ENCODE measurements at places on chromosomes 5 and 9.

DNA sequence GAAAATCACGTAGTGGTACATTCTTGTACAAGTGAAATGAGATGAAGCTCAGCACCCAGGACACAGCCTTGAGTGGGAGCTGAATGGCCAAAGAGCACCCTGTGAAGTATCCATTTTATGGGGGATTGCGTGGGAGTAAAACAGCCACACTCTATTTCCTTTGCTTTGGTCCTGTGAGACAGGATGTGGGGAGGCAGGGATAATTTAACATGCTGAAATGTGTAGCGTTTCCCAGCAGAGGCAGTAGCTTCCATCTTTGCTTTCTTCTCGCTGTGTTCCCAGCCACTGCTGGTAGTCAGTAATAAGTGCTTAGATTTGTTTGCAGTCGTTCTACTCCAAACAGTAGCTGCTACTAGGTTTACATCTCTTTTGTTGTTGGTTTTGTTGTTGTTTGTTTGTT lies 4.4 kb downstream of the IL31RA start:
- peaks cover 16% of the 10 kb centered on the region for H3K4me1 ChIP-seq
- H3K4me3 ChIP-seq = no peak overlapping the region
- H3K27me3 ChIP-seq = no peaks in the 10 kb centered on the region

GRCh38 chr9:114392749-114393112 lies 4.9 kb upstream of the AKNA start:
- H3K4me3 ChIP-seq = no peak overlapping the region
- H3K27me3 ChIP-seq = no peaks in the 10 kb centered on the region
- no peak for DNase-seq

GRCh38 chr9:136974817-136975535 lies 2.3 kb upstream of the PTGDS start:
- no peaks in the 10 kb centered on the region for H3K27me3 ChIP-seq
- no peak for DNase-seq
- H3K4me1 ChIP-seq = peaks cover 4% of the 10 kb centered on the region
- H3K36me3 ChIP-seq = no peaks in the 10 kb centered on the region
- H3K4me3 ChIP-seq = no peak overlapping the region

DNA sequence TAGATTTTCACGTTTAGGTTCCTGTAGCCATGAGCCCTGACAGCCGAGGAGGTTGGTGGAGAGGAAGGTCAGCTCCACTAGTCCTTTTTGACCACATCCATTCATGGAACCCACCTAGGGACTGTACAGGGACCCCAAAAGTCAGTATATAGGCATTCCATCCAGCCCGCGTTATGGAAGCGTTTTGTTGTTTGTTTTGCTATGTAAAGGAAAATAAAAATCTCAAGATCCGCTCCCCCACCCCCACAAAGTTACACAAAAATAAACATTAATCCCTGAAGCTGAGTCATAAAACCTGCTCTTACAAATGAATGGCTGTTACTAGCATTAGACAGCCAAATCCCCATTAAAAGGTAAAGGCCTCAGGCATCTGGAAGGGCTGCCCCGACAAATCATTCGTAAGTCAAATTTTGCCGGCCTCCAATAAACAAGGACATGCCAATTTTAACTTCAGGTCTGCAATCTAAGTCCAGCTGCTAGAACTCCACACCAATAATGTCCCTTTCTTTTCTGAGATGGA lies 292.9 kb downstream of the MED10 start:
- no peak for DNase-seq
- H3K27ac ChIP-seq = no peak overlapping the region
- no peaks in the 10 kb centered on the region for H3K27me3 ChIP-seq
- H3K36me3 ChIP-seq = no peaks in the 10 kb centered on the region
- no peaks in the 10 kb centered on the region for H3K4me1 ChIP-seq

DNA sequence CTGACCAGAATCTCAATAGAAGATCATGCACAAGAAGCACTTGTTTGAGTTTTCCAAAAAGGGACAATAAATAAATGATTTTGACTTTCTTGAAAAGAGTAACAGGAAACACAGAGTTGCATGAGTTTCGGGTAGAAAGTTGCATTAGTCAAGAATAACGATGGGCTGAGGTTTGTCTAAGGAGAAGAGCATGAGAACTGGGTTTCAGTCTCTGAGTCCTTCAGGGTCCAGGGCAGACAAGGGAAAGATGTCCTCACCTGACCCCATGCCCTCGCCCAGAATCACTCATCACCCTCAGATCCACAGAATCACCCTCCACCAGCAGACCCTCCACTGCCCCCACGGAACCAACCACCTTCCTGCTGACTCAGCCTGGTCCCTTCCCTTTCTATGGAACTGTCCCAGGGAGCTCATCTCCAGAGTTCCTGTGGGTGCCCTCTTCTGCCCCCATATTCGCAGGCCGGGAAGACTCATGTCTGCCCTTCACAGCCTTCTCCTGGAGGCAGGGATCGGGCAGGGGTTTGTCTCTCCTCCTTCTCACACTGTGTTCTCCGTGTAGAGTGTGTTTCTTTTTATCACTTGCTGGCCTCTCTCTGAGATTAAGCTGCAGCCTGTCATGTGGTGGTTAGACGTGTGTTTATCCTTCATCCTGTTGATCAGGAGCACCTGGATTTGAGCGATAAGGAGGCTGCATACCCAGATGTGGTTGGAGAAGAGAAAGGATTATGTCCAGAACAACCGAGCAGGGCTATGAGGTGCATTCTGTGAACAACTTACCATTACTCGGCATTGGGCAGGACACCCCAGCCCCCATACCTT lies 442.6 kb downstream of the MAT2B start:
- no peak overlapping the region for H3K4me3 ChIP-seq
- H3K36me3 ChIP-seq = no peaks in the 10 kb centered on the region
- no peak for DNase-seq
- H3K27me3 ChIP-seq = no peaks in the 10 kb centered on the region
- H3K27ac ChIP-seq = no peak overlapping the region

DNA sequence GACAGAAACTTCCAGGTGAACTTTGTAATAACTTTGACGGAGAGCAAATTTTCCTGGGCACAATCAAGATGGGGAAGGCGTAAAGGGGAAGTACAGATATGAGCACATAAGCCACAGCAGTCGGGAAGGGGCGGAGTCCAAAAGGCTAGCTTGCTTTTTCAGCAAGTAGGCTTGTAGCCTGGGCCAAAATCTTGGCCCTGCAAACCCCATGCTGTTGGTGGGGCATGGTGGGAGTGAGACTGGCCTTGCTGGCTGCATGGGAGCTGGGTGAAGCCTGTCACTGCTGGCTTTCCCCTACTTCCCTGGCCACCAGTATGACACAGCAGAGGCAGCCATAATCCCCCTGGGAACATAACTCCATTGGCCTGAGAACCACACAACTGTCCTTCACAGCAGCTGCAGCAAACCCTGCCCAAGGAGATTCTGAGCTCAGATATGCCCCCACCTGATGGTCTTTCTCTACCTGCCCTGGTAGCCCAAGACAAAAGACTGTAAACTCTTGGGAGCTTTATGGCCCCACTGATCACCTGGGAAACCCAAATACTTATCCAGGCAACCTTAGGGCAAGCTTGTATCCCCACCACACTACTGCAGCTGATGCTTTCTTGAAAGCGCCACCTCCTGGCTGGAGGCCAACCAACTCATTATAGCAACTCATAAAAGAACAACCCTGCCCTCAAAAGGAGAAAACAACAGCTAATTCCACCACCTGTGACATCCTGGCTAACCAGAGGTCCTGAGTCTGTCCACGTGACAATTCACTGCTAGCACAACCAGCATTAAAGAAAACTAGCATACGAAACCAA lies 24.0 kb downstream of the DCTN4 start:
- DNase-seq = no peak
- peaks cover 1% of the 10 kb centered on the region for H3K4me1 ChIP-seq
- no peaks in the 10 kb centered on the region for H3K27me3 ChIP-seq
- no peak overlapping the region for H3K27ac ChIP-seq
- peaks cover 67% of the 10 kb centered on the region for H3K36me3 ChIP-seq
- H3K4me3 ChIP-seq = no peak overlapping the region

GRCh38 chr5:59125011-59125961 lies 542.4 kb downstream of the RAB3C start:
- H3K4me1 ChIP-seq = no peaks in the 10 kb centered on the region
- no peaks in the 10 kb centered on the region for H3K36me3 ChIP-seq
- H3K4me3 ChIP-seq = no peak overlapping the region
- no peak for DNase-seq
- H3K27ac ChIP-seq = no peak overlapping the region
- H3K27me3 ChIP-seq = no peaks in the 10 kb centered on the region

DNA sequence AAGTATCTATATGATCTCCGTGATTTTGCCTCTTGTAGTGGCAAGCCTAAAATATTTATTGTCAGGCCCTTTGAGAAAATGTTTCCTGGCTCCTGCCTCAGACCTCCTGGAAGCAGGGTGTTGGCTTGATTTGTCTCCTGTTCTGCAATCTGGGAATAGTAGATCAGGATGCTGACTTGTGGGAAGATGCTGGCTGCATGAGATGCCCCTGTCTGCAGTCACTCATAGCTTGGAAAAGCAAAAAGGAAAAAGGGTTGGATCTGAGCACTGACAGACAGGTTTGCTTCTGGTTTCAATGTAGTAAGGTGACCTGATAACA lies 16.7 kb downstream of the TJP2 start:
- no peak overlapping the region for H3K4me3 ChIP-seq
- H3K36me3 ChIP-seq = no peaks in the 10 kb centered on the region
- DNase-seq = no peak
- H3K27me3 ChIP-seq = no peaks in the 10 kb centered on the region
- peaks cover 16% of the 10 kb centered on the region for H3K4me1 ChIP-seq
- no peak overlapping the region for H3K27ac ChIP-seq

DNA sequence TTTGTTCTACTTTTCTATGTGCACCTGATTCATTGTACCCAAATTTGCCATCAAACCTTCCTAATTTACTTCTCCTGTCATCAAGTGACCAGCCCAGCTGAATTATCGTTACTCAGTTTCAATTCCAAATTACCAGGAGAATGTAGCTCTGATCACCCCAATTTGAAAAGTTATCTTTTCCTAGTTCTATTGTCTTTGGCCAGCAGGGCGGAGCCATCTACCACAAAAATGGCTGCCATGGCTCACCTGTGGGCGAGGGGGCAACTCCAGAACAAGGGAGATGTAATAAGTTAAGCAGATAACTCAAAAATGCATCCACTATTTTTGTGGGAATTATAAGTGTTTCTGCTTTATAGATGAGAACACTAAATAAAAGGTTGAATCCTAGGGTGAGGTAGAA lies 133.8 kb upstream of the MOCS2 start:
- H3K36me3 ChIP-seq = no peaks in the 10 kb centered on the region
- H3K27ac ChIP-seq = no peak overlapping the region
- no peak overlapping the region for H3K4me3 ChIP-seq
- H3K27me3 ChIP-seq = no peaks in the 10 kb centered on the region
- DNase-seq = no peak
- H3K4me1 ChIP-seq = peaks cover 20% of the 10 kb centered on the region

- H3K27ac ChIP-seq = no peak overlapping the region
- H3K36me3 ChIP-seq = peaks cover 10% of the 10 kb centered on the region
- peaks cover 9% of the 10 kb centered on the region for H3K4me1 ChIP-seq
- no peak overlapping the region for H3K4me3 ChIP-seq
These were observed 244.0 kb downstream of the ARHGAP26 start for GRCh38 chr5:143014017-143014651.
